Caki2 (cell line): ENCODE measurements at places on chromosomes 7 and 10. TPM values are rescaled to one million over a fixed set of nuclear protein-coding genes. Genes with fewer than 3 reads are reported as not detected.

Gene CLIP2
- total RNA-seq = 20.5 and 35.9 TPM in 2 replicates

Gene AQP1
- total RNA-seq = 0.32 TPM in 1 of 2 replicates, not detected in the other

Gene SPDYE5
- not detected in 2 replicates for total RNA-seq

Gene BLNK
- not detected in 2 replicates for total RNA-seq

Gene SNCG
- 245 and 315 TPM in 2 replicates for total RNA-seq

Gene OR2A12
- not detected in 2 replicates for total RNA-seq

Gene EN2
- total RNA-seq = 1.3 and 6.7 TPM in 2 replicates

Gene FOXP2
- 2.4 and 4.2 TPM in 2 replicates for total RNA-seq

Gene AGAP9
- 2.6 and 3.4 TPM in 2 replicates for total RNA-seq

GRCh38 chr10:20114179-20114578 lies 297.9 kb downstream of the PLXDC2 start:
- no peak for DNase-seq

GRCh38 chr7:50656141-50656895 lies 91.1 kb upstream of the DDC start:
- DNase-seq = no peak

DNA sequence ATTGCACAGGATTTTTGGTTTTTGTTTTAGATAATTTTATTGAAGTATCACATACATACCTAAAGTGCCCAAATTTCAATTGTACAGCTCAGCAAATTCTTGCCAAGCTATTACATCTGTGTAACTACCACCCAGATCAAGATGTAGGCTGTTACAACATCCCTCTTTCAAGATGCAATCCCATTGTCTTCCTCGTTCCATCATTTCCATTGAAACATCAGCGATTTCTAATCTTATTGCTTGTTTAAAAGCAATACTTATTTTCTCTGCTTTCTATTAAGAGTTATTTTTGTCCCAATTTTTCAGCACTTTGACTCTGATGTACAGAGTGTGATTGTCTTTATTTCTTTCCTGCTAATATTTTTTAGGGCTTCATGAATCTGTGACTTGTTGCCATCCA lies 372.8 kb upstream of the SHH start:
- DNase-seq = no peak

GRCh38 chr7:159092701-159093121 lies 52.0 kb downstream of the VIPR2 start:
- no peak for DNase-seq

GRCh38 chr10:93261961-93262610 lies 188.4 kb downstream of the CYP26A1 start:
- no peak for DNase-seq

DNA sequence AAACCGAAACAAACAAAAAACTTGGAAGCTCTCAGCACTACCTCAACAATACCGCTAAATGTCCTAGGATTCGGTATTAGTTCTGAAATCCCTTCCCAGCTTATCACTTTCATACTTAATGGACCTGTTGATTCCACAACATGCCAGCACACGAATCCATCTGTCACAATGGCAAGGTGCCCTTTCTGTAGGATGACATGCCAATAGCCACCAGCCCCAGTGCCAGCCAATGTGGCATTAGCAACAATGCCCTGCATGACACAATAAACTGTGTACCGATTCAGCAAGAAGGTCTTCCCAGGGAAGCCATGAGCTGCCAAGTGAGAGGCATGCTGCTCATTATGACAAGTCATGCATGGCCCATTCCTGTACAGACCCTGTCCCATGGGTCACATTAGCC lies 35.6 kb upstream of the CHCHD3 start:
- no peak for DNase-seq

- DNase-seq = no peak
Observed at GRCh38 chr7:57443567-57443966, 6.4 kb upstream of the ZNF716 start.

- no peak for DNase-seq
Observed at GRCh38 chr7:33446551-33446950, 317.2 kb downstream of the BBS9 start.

DNA sequence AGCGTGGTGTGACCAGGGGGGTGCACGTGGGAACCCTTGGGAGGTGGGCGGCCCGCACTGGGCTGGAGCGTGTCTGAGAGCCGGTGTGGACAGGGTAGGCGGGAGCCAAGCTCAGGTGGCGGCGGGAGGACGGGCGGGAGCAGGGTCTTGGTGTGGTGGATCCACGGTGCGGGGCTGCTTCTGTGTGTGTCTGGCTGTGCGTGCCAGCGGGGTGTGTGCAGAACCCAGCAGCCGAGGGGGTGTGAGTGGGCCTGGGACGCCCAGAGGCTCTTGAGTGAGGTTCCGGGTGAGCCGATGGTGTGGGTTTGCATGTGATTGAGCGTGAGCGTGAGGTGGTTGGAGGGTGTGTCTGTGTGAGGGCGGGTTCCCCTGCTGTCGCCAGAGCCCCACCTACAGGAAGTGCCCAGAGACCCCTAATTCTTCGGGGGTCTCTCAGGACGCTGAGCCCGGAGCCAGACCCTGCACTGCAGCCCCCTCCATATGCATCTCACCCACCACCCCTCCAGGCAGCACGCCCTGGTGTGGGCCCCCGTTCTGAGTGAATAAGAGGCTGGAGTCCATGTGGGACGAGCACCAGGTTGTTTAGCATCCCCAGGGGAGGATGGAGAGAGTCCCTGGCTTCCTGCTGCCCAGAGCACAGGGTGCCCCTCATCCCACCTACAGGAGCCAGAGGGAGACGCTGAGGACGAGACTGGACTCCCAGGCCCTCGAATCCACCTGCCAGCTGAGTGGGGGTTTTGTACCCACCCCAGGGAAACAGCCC lies 78.2 kb downstream of the ELFN1 start:
- no peak for DNase-seq

- DNase-seq = no peak
Observed at GRCh38 chr10:19966751-19967150, 150.5 kb downstream of the PLXDC2 start.

DNA sequence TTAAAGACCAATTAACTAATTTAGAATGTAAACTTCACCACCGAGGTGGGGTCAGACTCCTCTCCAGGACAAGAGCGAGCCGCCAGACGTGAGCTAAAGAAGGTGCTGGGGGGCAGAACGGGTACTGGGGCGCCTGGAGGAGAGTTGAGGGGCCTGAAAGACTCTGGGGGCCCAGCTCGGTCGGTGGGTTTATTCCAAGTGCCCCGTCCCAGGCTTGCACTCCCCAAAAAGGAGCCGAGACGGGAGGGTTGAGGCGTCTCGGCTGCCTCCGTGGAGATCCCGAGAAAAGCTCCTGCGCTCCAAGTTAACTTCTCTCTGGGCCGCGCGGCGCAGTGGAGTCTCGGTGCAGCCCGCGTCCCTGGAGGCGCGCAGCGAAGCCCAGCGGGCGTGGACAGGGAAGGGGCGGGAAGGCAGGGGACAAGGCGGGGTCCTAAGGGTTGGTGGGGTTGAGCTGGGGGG lies 553.3 kb downstream of the TFEC start:
- no peak for DNase-seq

- peak; percentile 78 for DNase-seq
Observed at GRCh38 chr7:134514663-134515062, 12.7 kb upstream of the AKR1B10 start.

DNA sequence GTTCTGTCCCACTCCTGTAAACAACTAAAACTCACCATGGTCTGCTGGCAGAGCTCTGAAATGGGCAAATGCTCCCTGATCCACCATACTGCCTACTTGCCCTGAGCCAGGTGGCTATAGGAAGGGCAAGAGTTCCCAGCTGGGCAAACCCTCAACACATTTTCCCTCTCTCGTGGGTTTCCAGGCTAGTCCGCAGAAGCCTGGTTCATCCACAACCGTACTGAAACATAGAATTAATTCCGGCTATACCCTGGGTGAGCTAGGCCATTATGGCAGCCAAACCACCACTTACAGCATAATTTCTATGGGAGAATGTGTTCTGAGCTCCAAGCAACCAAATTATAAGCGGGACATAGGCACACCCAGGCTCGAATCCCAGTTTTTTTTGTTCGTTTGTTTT lies 20.1 kb upstream of the DDIT4 start:
- DNase-seq = no peak

GRCh38 chr7:92403760-92404074 lies 43.6 kb upstream of the GATAD1 start:
- DNase-seq = no peak

- no peak for DNase-seq
Observed at GRCh38 chr7:42269161-42269560, 32.2 kb upstream of the GLI3 start.

GRCh38 chr7:28065308-28065707 lies 115.3 kb downstream of the JAZF1 start:
- no peak for DNase-seq

DNA sequence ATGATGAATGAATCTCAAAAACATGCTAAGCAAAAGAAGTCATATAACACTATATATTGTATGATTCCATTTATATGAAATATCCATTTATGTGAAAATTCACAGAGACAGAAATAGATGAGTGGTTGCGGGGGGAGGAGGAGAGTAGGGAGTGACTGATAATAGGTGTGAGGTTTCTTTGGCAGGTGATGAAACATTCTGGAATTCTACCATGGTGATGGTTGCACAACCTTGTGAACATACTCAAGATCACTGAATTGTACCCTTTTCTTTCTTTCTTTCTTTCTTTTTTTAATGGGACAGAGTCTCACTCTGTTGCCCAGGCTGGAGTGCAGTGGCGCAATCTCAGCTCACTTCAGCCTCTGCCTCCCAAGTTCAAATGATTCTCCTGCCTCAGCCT lies 10.7 kb downstream of the SVOPL start:
- no peak for DNase-seq

DNA sequence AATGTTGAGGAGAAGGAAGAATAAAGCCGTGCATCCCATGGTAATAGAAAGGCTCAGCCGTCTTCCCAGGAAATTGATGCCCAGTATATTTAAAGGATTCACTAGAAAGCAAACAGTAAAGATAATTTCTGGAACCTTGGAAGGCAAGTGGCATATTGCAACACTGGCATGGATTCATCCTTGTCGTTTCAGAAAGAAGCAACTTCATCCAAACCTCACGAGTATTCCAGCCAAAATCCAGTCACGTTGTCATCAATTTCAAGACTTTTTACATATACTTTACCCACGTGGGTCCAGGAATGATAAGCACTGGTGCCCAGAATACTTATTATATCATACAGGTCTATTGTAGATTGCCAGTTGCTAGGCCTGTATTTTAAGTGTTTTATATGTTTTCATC lies 73.8 kb downstream of the SVOPL start:
- no peak for DNase-seq

GRCh38 chr10:44818041-44818649 lies 93.0 kb upstream of the TMEM72 start:
- no peak for DNase-seq
